Stimulated activated CD8-positive, alpha-beta memory T cell treated with anti-CD3 and anti-CD28 coated beads, Interleukin-4, amount 100 ng/mL, for 4 hours (primary cell): ENCODE measurements at places on chromosomes 3 and 15.

- no peak for DNase-seq
These were observed 849.8 kb downstream of the NSUN3 start for GRCh38 chr3:94912656-94913055.

GRCh38 chr15:38207621-38208020, 45.0 kb upstream of the SPRED1 start:
- DNase-seq: no peak

DNA sequence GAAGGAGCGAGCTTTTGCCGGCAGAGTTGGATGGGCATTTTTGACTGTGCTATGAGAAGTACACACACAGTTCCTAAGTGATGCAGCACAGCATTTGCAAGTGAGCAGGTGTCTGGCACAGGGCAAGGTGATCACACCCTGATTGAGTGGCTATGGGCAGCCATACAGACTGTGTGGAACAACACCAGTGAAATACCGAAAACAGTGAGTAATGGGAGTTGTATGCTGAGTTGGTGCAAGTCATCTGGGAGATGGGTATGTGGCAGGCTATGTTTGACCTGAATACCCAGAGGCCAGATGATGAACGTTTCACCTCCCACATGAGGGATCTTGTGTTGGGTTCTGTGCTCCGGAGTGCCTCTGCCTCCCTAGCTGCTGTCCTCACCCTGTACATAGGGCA, 53.5 kb upstream of the TIPARP start:
- no peak for DNase-seq

GRCh38 chr3:123080864-123081562, 14.2 kb downstream of the PDIA5 start:
- DNase-seq: no peak

DNA sequence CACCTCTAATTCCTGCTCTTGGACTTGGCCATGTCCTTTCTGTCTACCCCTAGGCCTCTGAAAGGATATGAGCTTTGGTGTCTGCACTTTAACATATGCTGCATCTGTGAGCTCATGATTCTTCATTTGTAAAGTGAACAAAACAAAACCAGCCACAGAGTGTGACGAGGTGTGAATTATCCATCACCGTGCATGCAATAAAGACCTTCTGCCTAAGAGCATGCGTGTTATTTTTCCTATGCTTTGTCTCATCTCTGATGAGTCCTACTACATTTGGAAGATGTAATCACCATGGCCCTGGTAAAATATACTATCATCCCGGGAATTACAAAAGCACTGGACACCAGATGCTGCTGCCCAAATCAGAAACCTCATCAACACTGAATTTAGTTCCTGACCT, 103.5 kb upstream of the KCNAB1 start:
- no peak for DNase-seq

- DNase-seq: no peak
These were observed 43.6 kb downstream of the TOP2B start for GRCh38 chr3:25621087-25621486.

DNA sequence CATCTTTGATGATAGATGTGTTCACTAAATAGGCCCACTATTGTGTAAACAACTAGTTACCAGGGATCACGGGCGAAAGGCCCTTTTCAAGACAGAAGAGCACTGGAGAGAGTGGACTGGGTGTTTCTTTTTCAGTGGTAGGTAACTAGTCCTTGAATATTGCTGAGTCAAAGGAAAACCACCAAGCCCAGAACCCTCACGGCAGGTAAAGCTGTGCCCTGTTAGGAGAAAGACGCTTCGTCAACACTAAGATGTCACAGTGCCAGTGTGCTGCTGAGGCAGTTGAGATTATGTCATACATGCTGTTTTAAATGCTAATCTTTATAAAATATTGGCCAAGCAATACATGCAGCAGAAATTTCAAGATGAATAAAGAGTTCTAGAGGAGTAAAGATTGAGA, 578.6 kb downstream of the PYDC2 start:
- no peak for DNase-seq

GRCh38 chr3:28542351-28542750, 193.7 kb upstream of the AZI2 start:
- no peak for DNase-seq

GRCh38 chr3:13280811-13281506, 139.2 kb downstream of the NUP210 start:
- DNase-seq: no peak

- DNase-seq: no peak
These were observed 164.5 kb downstream of the THSD4 start for GRCh38 chr15:71279757-71280141.

- no peak for DNase-seq
These were observed 137.6 kb upstream of the TRIM42 start for GRCh38 chr3:140540262-140540661.

- DNase-seq: no peak
These were observed 102.2 kb upstream of the LPP start for GRCh38 chr3:188051801-188052168.

GRCh38 chr3:22585504-22585903, 617.6 kb upstream of the UBE2E2 start:
- DNase-seq: no peak

- DNase-seq: no peak
These were observed 26.7 kb upstream of the SNRK start for GRCh38 chr3:43259626-43260025.

- DNase-seq: no peak
These were observed 93.9 kb downstream of the PLOD2 start for GRCh38 chr3:146067048-146067447.

DNA sequence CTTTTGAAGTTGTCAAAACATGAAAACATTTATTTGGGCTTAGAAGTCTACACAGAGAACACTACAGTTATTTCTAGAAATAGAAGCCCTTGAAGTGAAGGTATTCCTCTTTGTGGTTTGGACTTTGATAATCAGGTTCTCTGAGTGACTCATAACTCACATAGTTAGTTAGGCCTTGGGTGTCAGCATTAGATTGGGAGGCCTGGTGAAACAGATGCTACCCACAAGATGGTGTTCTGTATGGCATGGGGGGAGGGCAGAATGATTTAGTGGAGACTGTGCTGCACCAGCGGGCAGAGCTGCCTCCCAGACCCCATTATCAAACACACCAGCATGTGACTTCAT, 108.9 kb upstream of the ETV5 start:
- no peak for DNase-seq

DNA sequence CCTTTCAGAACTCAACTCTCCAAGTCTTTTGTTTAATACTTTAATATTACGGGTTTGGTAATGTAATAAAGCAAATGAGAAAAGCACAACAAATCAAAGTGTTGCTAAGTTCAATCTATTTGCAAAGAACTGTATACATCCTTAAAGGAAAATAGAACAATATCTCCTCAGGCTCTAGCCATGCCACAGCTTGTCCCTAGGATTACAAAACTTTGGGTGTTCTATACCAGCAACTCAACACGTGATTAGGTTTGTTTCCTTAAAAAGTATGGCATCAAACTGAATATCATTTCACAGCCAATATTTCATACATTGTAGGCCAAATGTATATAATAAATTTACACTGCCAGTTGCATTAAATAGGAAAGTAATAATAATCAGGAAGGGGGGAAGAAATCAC, 418.6 kb upstream of the MDFIC2 start:
- no peak for DNase-seq
